Foreskin fibroblast (primary cell): ENCODE measurements at places on chromosomes 2 and 18.

DNA sequence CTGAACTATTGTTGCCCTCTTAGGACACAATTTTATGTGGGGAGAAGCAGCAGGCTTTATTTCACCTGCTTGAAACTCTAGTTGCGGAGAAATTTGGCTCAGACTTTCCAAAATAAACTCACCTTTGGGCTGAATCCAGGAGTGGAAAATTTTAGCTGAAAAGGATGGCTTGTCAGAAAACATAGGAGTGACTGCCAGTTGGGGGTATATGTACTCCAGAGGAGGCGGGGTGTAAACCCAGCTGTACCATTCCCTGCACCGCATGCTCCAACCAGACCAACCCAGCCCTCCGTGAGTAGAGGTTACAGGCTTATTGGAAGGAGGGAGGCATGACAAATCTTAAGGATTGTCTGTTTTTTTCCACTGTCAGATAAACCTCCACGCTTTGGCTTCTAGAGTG lies 53.8 kb downstream of the PRKCE start:
- DNase-seq = no peak

DNA sequence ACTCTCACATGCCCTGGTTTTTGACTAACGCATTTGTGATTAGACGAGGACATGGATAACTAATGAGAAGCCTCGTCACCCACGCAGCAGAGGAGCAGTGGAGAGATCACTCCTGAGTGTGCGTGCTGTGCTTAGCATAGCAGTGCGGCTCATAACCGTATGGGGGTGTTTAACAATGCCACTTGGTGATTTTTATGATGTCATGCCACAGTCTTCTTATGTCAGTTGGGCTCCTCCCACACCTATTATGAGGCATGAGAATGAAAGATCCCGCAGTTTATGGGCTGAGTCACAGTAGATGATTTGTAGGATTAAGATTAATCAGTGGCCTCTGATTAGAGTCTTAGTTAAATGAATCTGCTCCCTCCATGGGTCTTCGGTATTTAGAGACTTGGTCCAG lies 2.5 kb upstream of the SMIM21 start:
- no peak for DNase-seq

DNA sequence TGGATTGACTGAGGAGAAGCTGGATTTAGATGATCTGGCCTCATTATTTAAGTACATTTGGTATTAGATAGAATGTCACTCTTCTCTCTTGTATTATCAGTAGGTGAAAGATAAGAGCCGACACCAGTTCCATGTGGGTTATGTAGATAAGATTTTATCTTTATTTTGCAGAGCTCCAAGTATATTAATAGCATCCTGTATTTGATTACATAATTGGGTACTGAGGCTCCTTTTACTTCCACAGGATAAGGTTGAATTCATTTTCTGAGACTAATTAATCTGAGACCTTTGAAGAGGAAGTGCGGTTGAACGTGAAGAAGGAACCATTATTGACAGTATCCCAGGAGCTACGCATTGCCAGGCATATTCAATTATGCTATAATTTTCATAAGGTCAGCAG lies 32.8 kb upstream of the CD226 start:
- no peak for DNase-seq

DNA sequence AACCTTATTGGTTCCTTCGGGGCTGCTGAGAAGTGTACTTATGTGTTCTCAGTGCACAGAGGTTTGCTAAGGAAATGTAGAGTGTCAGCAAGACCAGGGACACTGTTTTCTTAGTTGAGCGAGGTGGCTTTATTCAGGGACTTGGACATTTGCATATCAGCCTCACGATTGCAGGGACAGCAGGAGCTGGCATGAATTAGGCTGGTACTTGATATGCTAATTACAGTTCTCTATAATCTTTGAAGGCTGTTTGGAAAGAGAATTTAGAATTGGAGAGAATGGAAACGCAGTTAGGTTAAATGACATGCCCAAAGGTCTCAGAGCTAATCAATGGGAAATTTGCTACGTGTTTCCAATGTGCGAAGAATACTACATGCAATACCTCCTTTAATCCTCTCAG lies 18.7 kb upstream of the MTCL1 start:
- no peak for DNase-seq

DNA sequence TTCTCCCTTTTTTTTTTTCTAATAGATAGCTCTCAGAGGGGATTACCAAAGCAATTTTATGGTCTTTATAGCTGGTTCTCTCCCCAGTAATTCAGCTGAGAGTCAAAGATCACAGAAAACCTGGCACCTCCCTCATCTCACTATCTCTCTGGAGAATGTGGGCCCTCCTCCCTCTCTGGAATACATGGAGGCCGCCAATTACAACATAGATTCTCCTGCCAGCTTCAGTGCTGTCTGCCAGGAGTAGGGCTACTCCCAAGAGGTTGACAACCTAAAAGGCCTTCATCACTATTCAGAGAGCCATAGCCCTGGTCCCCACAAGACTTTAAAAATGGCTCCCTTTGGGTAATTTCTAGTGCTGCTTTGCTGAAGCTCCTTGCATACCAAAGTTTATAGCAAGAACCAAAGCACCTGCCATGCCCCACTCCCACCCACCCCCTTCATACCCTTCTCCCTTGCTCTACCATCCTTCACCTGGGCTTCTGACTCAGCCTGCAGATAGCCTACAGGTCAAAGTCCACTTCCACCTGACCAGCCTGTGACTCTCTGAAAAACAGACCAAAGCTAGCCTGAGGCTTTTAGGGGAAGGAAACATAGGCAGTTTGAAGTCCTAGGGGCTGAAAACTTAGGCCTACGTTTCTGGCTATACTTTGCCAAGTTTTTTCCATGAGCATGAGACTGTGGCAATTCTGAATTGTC lies 472.3 kb downstream of the TNS1 start:
- DNase-seq = no peak

DNA sequence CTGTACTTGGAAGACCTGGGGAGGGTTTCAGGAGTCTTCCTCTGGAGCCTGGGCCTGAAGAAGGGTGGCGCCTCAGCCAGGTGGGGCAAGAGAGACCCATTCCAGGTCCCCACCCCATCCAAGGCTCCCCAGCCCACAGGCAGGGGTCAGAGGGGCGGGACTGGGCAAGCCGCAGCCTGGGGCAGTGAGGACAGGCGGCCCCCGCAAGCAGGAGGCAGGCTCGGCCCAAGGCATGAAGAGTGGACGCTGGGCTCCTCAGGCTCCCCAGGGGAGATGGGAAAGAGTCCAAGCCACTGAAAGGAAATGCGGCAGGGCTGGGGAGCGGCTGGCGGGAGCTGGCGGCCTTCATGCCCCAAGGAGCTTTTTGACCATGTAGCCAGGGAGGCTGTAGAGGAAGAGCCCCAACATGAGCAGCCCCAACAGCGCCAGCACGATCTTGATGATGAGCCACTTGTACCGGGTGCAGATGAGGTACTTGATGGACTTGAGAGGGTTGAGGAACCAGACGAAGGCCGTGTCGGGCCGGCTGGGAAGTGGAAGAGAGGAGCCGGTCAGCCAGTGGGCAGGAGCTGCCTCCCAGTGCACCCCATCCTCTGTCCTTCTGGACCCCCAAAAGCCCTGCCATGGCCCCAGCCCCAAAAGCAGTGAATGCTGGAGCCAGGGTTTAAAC lies 20.1 kb downstream of the OTOF start:
- no peak for DNase-seq

DNA sequence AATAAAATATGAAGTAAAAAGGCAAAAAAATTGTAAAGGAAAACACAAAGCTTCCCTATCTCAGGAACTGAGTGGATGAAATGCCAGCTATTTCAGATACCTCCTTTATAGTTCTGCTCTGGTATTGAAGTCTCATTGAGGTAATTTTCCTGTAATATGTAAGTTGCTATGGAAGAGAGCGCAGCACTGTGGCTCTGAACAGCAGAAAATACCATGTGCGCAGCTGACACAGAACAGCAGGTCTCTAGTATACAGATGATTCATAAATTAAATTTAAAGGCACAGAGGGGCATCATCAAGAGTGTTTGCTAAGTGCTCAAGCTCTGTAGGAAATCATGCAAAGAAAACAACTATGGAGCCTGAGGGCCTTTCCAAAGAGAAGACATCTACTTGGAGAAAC lies 315.3 kb upstream of the CDH7 start:
- no peak for DNase-seq

DNA sequence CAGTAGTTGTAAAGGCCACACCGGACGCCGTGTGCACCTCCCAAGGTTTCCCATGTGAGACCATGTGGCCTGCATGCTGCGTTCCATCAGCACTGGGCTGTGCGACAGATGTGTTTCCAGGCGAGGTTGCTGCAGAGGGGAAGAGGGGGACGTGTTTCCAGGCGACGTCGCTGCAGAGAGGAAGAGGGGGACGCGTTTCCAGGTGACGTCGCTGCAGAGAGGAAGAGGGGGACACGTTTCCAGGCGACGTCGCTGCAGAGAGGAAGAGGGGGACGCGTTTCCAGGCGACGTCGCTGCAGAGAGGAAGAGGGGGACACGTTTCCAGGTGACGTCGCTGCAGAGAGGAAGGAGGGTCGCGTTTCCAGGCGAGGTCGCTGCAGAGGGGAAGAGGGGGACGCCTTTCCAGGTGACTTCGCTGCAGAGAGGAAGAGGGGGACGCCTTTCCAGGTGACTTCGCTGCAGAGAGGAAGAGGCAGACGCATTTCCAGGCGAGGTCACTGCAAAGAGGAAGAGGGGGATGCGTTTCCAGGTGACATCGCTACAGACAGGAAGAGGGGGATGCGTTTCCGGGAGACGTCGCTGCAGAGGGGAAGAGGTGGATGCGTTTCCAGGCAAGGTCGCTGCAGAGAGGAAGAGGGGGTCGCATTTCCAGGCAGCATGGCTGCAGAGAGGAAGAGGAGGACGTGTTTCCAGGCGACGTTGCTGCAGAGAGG lies 24.5 kb downstream of the NFATC1 start:
- no peak for DNase-seq

- no peak for DNase-seq
These were observed 180.0 kb upstream of the ACAA2 start for GRCh38 chr18:49993299-49993698.

GRCh38 chr2:48292393-48292792 lies 237.6 kb upstream of the STON1 start:
- no peak for DNase-seq

DNA sequence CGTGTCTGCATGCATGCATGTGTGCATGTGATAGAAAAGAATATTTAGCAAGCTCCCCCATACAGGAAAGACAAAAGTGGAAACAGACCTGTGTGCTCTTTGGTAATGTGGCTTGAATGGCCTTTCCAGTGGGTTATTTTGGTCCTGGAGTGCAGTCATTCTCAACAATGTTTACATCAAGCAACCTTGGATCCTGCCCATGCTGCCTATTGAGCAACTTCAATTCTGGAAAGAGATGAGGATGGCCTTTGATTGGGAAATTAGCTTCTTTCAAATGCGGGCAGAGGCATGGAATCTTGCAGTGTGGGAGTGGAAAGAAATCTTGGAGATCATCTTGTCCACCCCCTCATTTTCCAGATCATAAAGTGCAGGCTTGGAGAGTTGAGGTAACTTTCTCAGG lies 87.2 kb upstream of the SMAD2 start:
- peak; percentile 65 for DNase-seq

DNA sequence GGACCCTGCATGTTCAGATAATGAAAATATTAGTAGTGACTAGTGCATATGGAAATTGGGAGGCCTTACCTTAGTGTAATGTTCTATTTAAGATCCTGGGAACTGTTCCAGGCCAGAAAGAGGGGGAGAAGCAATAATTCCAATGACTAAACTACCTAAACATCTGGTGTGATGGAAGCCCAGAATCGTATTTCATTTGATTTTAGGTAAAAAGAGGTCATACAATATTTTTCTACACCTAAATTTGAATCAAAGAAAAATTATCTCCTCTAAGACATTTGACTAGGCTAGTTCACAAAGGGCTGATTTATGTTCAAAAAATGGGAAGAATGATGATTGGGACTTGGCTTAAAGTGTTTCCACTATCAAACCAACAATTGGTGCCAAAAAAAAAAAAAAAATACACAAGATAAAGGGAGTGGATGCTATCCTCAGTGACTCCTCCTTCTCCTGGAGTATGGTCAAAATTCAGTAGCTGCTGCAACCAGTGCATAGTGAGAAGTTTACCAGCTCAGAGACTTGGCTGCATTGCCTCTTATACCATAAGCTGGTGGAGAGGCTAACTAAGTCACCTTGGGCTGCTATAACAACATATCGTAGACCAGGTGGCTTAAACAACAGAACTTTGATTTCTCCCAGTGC lies 1038.3 kb upstream of the ACVR2A start:
- peak; percentile 85 for DNase-seq

DNA sequence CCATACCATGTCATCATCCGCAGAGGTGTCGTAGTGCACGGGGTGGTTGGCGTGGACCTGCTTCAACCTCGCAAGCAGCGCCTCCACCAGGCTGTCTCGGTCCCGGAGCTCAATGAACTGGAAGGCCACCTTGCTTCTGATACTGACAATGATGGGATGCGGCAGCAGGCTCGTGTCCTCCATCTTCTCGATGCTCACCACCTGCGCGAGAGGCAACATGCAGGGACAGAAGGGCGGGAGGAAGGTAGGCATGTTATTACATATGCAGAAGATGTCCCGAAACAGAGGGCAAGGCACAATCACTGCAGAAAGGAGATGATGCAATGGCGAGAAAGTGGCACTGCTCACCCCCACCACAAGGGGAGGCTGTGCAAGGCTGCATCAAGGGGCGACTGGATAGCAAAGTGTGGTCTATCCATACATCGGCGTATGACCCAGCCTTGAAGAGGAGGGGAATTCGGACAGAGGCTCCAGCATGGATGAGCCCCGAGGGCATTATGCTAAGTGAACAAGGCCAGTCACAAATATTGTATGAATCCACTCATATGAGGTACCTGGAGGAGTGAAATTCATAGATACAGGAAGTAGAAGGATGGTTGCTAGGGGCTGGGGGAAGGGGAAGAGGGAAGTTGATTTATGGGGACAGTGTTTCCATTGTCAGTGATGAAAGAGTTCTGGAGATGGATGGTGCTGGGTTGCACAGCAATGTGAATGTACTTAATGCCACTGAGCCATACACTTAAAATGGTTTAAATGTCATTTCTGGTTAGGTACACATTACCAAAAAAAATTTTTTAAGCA lies 36.6 kb downstream of the RPL31 start:
- DNase-seq = peak; percentile 59

DNA sequence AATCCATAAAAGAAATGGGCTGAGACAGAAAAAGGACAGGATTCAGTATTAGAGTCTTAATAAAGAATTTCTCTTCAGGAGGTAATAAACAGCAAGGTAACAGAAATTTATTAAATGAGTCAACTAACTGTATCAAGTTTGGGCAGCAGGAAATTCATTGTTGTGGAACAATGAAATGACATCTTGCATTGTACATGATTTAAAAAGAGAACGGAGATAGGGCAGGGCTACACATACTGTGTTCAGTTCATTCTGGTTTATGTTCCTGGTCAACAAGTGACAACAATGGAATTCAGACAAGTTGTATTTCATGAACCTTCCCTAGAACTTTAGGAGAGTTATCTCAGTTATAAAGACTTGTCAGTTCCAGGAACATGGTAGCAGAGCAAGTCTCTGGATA lies 961.3 kb downstream of the SOCS6 start:
- no peak for DNase-seq

DNA sequence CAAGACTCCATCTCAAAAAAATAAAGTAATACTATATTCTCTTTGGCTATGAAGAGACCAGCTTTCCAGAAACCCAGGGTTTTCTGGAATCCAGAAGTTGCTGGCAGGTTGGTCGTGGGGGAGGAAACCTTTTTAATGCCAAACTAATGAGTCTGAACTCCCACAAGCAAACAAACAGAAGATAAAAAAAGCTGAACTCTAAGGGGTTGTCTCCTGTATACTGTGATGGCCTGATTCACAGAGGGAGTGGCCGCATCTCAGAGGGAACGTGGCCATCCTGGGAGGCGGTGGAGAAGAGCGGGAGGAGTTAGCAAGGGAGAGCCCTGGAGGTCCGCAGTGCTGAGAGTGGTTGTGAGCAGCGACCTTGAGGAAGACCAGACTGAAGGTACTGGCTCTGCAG lies 36.1 kb downstream of the LIMS1 start:
- no peak for DNase-seq
